ENCODE measurements at places on chromosomes 5 and 9.

GRCh38 chr9:90290716-90291485 is 351.7 kb downstream of the DIRAS2 start:
- peaks cover 29% of the 10 kb centered on the region for H3K27me3 ChIP-seq
- no peak overlapping the region for H3K27ac ChIP-seq
- no peak overlapping the region for H3K4me3 ChIP-seq
- DNase-seq, result no peak

DNA sequence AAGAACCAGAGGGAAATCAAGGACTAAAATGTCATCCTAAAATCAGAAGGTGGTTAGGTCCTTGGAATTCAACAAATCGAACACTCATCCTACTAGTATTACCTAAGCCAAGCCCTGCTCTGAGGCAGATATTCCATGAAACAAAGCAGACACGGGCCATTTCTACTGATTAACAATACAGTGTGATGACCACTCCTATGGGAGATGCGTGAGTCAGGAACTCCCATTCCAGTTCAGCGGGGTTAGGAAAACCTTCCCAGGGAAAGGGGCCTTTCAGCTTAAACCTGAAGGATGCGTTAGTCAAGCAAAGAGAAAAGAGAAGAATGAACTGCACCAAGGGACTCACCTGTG is 117.8 kb upstream of the LHFPL2 start:
- no peak overlapping the region for H3K4me3 ChIP-seq
- DNase-seq, result no peak
- H3K36me3 ChIP-seq, result no peaks in the 10 kb centered on the region
- H3K27ac ChIP-seq, result no peak overlapping the region
- H3K27me3 ChIP-seq, result peaks cover 3% of the 10 kb centered on the region

DNA sequence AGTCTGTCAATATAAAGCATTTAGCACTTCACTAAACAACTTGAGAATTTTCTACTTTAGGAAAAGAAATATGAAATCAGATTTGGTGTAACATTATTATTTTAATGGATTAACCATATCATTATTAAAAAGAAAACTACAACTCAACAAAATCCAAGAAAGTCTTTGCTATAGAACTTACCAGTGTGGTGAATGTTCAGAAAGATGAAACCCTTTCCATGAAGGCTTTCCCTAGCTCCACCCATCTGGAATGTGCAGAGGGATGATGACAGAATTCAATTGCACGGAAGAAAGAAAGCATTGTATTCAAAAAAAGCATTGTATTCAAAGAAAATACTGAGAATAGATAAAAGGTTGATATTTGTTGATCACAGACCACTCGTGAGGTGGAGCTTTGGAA is 328.6 kb upstream of the NUDT12 start:
- no peaks in the 10 kb centered on the region for H3K4me1 ChIP-seq
- no peaks in the 10 kb centered on the region for H3K36me3 ChIP-seq
- no peak overlapping the region for H3K27ac ChIP-seq
- no peak overlapping the region for H3K4me3 ChIP-seq

DNA sequence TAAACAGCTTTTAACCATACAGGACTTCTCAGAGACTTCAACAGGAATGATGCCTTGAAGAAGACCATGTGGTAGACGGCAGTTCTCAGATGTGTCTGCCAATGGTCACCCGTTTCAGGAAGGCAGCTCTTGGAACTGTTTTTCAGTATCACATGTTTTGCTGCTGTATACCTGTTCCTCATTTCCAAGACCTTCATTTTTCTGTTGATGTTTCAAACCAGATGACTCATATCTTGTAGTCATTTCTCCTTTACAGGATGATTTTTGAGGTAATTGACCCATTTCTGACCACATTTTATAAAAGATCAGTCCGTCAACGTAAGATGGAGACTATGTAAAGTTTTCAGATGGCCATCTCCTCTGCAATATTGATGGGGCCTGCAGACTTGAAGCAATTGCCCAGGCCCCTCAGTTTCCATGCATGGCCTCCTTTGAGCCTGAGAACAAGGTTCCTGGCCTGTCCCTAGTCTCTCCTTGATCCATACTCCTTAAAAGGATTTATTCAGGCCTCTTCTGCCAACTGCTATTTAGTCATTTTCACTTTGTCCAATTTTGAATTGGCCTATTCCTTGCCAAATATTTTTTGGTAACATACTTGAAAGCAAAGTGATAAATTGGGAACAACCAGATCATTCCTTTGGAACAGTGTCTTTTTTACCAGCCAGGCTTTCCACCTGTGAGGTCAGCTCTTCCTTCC is 128.6 kb downstream of the PDZD2 start:
- no peak overlapping the region for H3K4me3 ChIP-seq
- H3K27me3 ChIP-seq, result no peaks in the 10 kb centered on the region

- H3K36me3 ChIP-seq, result no peaks in the 10 kb centered on the region
- DNase-seq, result no peak
- no peak overlapping the region for H3K27ac ChIP-seq
- no peaks in the 10 kb centered on the region for H3K4me1 ChIP-seq
- no peak overlapping the region for H3K4me3 ChIP-seq
- no peaks in the 10 kb centered on the region for H3K27me3 ChIP-seq
Measured at GRCh38 chr9:38015906-38016305, 53.1 kb downstream of the SHB start.

Data from activated CD8-positive, alpha-beta memory T cell treated with anti-CD3 and anti-CD28 coated beads, Interleukin-2, amount 10 ng/mL, durations not matched to agents 7 days and 5 days (primary cell).